GM04504 (cell line): ENCODE measurements at places on chromosomes 7 and 10.

DNA sequence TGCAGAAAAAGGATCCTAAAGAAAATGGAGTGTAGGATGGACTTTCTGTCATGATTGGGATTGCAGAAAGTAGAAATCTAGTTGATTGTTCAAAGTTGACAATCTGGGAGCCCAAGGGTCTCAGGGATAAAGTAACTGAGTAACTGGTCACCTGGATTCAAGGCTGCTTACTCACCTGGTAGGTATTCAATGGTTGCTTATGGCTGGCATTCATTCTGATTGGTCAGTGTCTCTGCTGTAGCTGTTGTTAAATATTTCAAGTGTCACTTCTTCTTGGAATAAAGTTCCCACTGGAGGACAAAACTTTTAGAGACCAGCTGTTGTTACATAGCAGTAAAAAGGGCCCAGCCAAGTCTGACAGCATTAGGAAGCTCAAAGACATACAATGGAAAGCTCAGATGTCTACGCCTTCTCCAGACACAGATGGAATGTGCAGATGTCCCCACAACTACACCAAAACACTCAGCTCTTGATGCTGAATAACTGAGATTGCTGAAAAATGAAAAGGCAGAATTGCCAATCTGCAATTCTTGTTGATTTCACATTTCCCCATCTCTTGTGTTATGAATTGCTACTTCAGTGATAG is 106.9 kb downstream of the ZNF467 start:
- no peak for DNase-seq

DNA sequence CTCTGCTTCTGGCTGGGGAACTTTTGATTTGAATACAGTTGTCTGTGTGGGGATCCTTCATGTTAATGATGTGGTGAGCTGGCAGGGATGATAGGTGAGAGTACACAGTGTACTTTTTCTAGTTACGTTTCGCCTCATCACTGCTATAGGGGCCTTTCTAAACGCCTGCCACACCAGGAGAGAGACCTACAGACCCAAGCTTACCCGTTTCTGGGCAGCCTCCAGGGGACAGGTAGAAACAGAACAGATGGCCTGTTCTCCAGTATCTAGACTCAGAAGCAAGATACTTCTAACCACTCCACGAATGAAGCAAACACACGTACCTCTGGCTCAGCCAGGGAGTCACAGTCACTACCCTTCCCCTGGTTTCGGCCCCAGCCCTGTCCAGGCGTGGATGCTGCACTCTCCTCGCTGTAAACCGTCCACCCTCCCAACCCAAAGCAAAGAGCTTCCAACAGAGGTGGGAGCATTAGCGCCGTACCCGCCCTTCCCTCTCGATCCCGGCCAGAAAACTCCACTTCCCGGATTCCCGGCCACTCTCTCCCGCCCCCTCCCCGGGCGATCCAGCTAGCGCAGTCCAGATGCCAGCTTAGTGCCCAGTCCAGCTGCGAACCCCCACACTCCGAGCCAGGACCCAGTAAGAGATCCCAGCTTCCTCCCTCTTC is 1.2 kb downstream of the CCDC6 start:
- no peak for DNase-seq

- no peak for DNase-seq
These were observed 19.5 kb downstream of the LRMDA start for GRCh38 chr10:75450644-75451640.

GRCh38 chr10:30063099-30063498 is 3.7 kb upstream of the JCAD start:
- peak; percentile 71 for DNase-seq

DNA sequence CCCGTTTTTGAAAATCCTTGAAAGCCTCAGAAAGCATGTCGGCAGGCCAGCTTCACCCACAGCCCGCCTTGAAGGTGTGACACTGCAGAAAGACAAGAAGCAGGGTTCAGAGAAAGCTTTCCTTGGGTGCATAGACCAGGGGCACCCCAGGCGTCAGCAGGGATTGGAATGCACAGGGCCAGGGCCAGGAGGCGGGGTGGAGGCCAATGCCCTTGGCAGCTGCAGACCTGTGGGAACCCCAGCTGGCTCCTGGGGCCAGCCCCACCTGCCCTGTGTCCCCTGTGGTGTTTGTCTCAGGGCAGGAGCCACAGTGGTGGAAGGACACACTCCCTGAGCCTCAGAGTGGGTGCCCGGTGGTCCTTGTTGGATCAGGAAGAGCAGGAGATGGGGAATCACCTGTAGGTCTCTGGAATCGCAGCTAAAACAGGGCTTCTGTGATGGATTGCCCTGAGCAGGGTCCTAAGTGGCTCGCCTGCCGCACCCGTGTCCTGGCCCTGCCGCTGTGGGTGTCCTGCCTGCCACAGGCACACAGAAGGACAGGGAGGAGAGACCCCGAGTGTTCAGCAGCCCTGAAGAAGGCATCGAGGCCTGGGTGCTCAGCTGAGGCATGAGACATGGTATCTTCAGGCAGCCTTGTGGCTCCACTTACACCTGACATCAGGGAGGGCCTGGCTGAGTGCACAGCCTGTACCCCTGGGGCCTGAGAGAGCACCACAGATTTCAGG is 32.5 kb downstream of the ANXA8 start:
- DNase-seq = no peak

GRCh38 chr7:74105992-74106391 is 22.4 kb downstream of the LIMK1 start:
- DNase-seq = no peak

GRCh38 chr7:19377611-19378344 is 232.6 kb upstream of the FERD3L start:
- no peak for DNase-seq

- no peak for DNase-seq
These were observed 38.9 kb upstream of the UBN2 start for GRCh38 chr7:139192014-139192706.
